Cortex of kidney (tissue), 1 donor: ENCODE measurements at places on chromosomes 7 and 10.

DNA sequence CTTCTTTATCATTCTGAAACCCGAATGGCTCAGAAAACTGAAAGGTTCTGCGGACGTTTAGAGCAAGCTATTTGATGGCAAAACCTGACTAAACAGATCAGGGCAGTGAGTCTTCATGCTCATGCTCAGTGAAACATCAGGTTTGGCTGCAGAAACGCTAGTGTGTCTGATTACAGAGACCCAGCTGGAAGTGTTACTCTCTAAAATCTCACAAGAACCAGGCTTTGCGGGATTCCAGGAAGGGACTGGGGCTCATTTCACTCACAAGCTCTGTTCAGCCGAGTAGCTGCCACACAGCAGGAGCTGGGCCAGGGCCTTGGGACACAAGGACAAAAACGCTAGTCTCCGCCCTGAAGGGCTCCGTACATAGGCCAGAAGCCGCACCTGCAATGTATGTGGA lies 2.9 kb downstream of the PITRM1 start:
- no peak for DNase-seq

DNA sequence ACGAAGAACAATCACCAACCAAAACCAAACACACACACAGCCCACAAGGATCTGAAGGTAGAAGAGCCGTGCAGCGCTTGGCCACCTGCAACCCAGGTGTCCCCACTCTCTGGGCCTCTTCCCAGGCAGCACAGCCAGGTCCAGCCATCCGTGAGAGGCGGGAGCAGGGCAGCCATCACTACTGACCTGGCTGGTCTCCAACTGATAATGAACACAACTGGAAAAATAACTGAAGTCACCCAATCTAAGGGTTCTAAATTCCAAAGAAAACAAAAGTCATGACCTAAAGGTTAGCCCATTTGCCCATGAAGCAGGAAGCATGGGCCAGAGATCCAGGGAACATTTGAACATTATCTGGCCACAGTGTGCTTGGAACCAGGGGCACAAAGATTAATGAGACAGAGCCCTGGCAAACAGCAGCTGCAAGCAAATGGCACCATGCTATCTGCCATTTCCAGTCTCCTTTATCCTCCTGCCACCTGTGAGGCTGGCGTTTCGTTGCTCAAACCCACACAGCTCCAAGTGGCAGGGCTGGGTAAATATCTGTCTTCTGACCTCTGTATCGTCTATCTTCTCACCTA lies 207.9 kb downstream of the TNS3 start:
- DNase-seq, result no peak

GRCh38 chr7:91263384-91264045 lies 718 bp upstream of the FZD1 start:
- no peak for DNase-seq

- no peak for DNase-seq
These were observed 13.3 kb upstream of the FAM180A start for GRCh38 chr7:135761751-135762488.

GRCh38 chr10:86310291-86310690 lies 56.3 kb downstream of the GRID1 start:
- no peak for DNase-seq

DNA sequence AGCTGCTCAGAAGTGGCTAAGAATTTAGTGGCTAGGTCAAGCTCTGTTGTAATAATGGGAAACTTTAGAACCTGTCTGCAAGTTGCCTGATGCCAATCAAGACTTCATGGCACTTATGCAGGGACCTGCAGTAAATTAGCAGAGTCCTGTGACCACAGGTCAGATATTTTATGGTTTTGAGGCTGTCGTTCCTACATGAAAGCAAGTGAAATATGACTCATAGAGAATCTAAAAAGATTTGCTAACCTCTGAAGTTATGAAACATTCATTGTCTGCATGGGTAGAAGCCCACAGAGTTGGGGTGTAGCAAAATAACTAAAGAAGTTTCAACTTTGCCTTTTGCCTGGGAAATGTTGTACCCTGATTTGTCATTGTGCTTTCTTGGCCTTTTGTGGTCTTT lies 32.3 kb downstream of the SLC39A12 start:
- no peak for DNase-seq

DNA sequence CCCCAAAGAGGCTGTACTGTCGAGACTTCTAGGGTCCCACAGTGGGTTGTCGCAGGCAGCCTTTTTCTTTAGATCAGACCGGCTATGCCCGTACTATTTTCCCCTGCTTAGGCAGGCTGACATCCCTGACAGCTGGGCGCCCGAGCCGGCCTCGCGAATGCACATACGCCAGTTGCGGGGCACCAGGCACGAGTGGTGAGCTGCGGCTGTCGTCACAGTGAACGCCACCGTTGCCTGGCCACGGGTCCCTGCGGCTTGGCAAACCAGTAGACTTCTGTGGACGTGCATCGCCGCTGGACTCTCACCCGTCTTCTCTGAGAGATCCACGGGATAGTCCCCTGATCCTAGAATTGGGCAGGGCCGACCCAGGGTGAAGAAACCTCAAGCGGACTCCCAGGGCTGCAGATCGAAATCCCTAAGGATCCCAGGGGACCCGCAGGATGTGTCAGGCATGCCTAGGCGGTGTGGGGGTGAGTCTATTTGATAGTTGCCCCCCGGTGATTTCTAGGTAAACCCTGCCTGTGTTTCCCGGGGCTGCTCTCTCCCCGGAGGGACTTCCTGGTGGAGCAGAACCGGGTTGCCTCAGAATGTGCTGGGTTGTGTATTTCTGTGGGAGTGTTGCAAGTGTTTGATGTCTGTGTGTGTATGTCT lies 33.0 kb upstream of the ZNF273 start:
- no peak for DNase-seq

DNA sequence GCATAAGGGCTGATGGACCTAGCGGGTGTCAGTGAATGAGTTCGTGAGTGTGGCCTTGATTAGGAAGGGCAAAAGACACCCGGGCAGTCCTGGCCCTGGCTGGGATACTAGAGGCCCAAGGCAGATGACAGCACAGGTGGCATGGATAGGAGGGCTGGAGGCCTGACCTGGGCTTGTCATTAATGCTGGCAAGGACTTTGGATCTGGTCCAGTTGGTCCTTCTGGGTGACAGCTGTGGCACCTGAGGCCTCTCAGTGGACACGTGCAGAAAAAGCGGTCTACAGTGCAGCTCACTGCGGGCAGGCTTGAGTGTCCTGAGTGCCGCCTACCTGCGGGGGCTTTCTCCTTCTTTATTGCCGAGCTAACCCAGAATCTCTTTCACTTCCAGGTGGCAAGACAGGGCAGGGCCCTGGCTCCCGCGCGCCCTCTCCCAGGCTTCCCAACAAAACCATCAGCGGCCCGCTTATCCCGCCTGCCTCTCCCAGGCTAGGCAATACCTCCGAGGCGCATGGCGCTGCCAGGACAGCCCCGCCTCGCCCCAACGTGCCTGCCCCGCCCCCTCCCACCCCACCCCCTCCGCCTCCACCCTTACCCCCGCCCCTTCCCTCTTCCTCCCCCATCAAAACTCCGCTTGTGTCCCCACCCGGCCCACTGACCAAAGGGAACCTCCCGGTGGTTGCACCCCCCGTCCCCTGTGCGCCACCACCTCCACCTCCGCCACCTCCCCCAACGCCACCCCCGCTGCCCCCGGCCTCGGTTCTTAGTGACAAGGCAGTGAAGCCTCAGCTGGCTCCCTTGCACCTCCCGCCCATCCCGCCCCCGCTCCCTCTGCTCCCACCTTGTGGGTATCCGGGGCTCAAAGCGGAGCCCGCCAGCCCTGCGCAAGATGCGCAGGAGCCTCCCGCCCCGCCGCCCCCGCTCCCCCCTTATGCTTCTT lies 77.4 kb downstream of the WIPF3 start:
- DNase-seq, result no peak

DNA sequence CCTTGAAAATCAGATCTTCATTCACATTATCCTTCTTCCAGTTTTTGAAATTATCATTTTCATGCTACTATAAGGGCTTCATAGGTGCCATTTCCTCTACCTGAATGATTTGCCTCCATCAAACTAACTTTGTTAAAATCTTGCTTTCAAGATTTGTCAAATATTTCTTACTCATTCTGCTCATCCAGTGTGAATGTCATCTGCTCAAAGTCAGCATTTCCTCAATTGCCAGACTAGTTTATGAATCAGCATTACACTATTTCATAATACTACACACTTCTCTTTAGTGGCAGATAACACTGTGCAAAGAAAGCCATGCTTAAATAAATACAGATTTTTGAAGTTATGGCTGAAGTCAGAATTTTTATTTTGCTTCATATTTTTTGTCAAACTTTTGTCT lies 21.3 kb upstream of the LIPF start:
- no peak for DNase-seq

DNA sequence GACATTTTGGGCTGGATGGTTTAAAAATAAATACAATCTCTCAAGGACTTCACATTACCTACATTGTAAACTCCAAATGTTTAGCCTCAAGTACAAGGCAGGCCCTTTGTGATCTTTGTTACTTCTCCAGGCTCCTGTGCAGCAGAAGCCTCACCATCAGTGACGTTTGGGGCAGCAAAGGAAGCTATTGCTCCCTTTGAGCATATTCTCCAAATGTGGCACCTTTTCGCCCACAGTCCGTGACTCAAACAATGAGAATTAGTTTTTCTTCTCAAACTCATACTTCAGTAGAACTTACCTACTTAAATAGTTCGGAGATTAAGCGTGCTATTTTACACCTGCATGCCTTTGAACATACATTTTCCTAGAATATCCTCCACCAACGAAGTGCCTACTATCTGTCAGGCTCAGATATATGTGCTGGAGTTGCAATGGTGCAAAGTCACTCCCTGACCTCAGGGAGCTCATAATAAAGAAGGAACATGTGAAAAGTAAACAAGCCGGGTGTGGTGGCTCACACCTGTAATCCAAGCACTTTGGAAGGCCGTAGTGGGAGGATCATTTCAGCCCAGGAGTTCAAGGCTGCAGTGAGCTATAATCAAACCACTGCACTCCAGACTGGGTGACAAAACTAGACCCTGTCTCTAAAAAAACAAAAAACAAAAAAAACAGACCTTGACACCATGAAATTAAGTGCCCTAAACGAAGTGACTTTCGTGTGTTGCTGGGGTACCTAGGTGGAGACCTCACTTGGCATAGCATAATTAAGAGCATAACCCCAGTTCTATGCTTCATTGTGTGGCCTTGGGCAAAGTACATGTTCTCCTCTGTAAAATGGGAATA lies 1.2 kb upstream of the ABCF2 start:
- DNase-seq, result no peak

DNA sequence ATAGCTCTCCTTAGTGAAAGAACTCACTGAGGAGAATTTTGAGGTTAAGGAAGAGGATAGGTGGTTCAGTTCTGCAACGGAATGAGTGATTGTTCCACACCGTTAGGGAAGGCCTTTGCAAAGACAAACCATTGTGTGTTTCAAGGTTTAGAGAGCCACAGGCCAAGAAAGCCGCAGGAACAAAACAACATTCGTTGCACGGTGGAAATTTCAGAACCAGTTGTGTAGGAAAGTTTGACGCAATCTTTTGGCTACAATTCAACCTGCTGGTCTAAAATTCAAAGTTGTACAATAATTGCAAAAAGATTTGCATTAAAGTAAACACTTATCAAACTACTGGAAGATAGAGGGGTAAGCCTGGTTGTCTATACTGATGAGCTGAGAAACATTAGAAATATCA lies 91.4 kb downstream of the FAM107B start:
- no peak for DNase-seq

GRCh38 chr10:6114299-6114698 lies 25.5 kb downstream of the RBM17 start:
- DNase-seq, result no peak

GRCh38 chr10:109474261-109474660 lies 449.1 kb downstream of the XPNPEP1 start:
- no peak for DNase-seq

- DNase-seq, result no peak
These were observed 17.9 kb downstream of the JCAD start for GRCh38 chr10:30041196-30042105.

GRCh38 chr10:15451137-15452094 lies 80.3 kb upstream of the FAM171A1 start:
- no peak for DNase-seq

GRCh38 chr7:128167791-128168666 lies 73.0 kb upstream of the LEP start:
- DNase-seq, result no peak

DNA sequence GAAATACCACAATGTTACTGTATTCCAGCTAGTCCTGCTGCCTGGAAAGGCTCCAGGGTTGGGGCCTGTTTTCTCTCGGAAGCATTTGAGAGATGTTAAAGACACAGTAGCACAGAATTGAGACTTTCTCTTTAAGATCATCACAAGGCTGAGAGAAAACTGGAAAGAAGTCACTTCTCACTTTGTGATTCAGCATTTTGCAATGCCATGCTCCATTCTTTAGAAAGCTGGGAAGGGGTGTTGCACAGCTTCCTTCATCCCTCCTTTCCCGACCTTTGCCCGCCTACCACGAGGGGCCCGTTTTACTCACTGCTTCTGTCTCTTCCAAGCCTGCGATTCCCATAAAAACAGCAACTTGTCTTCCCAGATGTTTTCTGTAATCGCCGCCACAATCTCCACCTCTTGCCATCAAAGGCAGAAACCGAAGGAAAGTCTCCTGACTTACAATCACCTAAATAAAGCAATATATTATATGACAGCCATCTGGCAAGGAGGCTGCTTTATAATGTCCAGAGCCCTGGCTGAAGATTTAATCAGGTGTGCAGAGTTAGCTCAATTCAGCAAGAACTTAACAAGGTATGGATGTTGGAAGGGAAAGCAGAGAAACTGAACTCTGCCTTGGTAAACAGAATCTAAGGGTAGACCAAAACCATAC lies 18.9 kb downstream of the NOD1 start:
- no peak for DNase-seq

DNA sequence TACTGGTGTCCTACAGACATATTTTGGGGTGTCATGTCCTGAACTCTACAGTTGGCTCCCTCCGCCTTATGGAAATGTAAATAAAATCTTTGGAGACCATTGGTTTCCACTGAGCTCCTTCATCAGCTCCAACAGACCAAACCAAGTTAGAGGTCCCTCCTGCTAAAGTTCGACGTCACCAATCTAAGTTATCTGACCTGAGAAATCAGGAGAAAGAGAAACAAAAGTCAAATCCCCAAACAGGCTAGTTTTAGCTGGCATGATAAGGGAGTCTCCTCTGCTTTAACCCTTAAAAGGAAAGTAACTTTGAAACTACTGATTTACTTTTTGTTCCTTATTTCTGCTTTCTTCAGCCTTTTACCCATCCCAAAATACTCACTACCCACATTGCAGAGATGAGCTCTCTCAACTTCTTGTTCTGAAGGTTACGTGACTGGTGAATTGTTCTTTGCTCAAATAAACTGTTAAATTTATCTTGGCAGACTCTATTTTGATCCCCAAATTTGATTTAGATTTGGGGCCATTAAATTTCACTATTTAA lies 39.9 kb downstream of the AVL9 start:
- no peak for DNase-seq

DNA sequence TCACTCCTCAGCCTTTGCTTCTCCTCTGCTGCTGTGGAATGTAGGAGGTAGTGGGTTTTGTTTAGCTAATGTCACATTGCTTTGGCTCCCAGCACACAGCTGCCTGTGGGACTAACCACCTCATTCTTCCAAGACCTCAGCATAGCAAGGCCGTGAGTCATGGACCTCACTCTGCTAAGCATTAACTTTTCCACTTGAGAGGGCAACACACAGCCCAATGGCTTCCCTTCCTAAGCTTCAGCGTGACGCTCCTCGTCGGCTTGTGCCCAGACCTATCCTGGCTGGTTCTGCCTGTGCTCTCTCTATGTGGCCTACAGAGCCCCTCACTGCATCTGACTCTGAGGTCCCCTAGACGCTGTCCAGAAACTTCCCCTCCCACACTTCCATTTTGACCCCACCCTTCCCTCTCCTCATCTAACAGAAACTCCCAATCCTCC lies 23.3 kb downstream of the MYOF start:
- no peak for DNase-seq
